ENCODE measurements at places on chromosomes 3 and 15. TPM values are rescaled to one million over a fixed set of nuclear protein-coding genes. Genes with fewer than 3 reads are reported as not detected.

The GOLGA6L1 gene
- not detected for polyA plus RNA-seq

The COL8A1 gene
- 12.7 TPM for polyA plus RNA-seq

The CLDN18 gene
- polyA plus RNA-seq: 5.6 TPM

The CTDSPL gene
- 29.6 TPM for polyA plus RNA-seq

The FES gene
- 10.4 TPM for polyA plus RNA-seq

The OXTR gene
- polyA plus RNA-seq: 0.09 TPM

The RAB43 gene
- 7.2 TPM for polyA plus RNA-seq

The C3orf85 gene
- not detected for polyA plus RNA-seq

The ANKUB1 gene
- 0.03 TPM for polyA plus RNA-seq

The CKMT1A gene
- polyA plus RNA-seq: 3.6 TPM

The SERINC4 gene
- polyA plus RNA-seq: 0.44 TPM

The OSTN gene
- not detected for polyA plus RNA-seq

The VEPH1 gene
- polyA plus RNA-seq: 6.4 TPM

The CYP1A2 gene
- polyA plus RNA-seq: 0.07 TPM

The XCR1 gene
- 0.01 TPM for polyA plus RNA-seq

The LSAMP gene
- 0.38 TPM for polyA plus RNA-seq

The FRMD4B gene
- polyA plus RNA-seq: 8.1 TPM

The ZPLD1 gene
- not detected for polyA plus RNA-seq

The DGKG gene
- 0.39 TPM for polyA plus RNA-seq

The FEZF2 gene
- not detected for polyA plus RNA-seq

The GRIP2 gene
- polyA plus RNA-seq: 0.49 TPM

The POLQ gene
- 0.06 TPM for polyA plus RNA-seq

The PAQR5 gene
- polyA plus RNA-seq: 0.43 TPM

The CDHR4 gene
- polyA plus RNA-seq: not detected

The NME9 gene
- 0.56 TPM for polyA plus RNA-seq

The KPNA1 gene
- polyA plus RNA-seq: 19.9 TPM

The ATP13A4 gene
- 0.22 TPM for polyA plus RNA-seq

The PPP1R14D gene
- 0.13 TPM for polyA plus RNA-seq

The NEO1 gene
- polyA plus RNA-seq: 5.8 TPM

The GPR62 gene
- not detected for polyA plus RNA-seq

The TUSC2 gene
- polyA plus RNA-seq: 31.2 TPM

The CYP1A1 gene
- 12.7 TPM for polyA plus RNA-seq

The TRIM42 gene
- polyA plus RNA-seq: not detected

The CRELD1 gene
- polyA plus RNA-seq: 33.8 TPM

The KIF15 gene
- polyA plus RNA-seq: 0.67 TPM

The ACTRT3 gene
- polyA plus RNA-seq: 0.95 TPM

The BSN gene
- 0.06 TPM for polyA plus RNA-seq

The PLA1A gene
- 1.0 TPM for polyA plus RNA-seq

The SMCO1 gene
- not detected for polyA plus RNA-seq

The NUDT16 gene
- polyA plus RNA-seq: 12.9 TPM

The CPEB1 gene
- 8.2 TPM for polyA plus RNA-seq

The DAZL gene
- not detected for polyA plus RNA-seq

The EPHB1 gene
- polyA plus RNA-seq: 0.49 TPM

Data from adipose tissue (tissue), 3 donors.